Endodermal cell (in vitro differentiated cells): ENCODE measurements at places on chromosomes 7 and 10. TPM values are rescaled to one million over a fixed set of nuclear protein-coding genes. Genes with fewer than 3 reads are reported as not detected.
A peak's percentile ranks its signal among the peaks of the same experiment; 100 is the strongest.

UPK3B gene
- total RNA-seq = 1.2 and 1.7 TPM in 2 replicates

DNAJC2 gene
- total RNA-seq = 40.6 and 40.8 TPM in 2 replicates

MMP21 gene
- total RNA-seq = not detected in 2 replicates

DNA sequence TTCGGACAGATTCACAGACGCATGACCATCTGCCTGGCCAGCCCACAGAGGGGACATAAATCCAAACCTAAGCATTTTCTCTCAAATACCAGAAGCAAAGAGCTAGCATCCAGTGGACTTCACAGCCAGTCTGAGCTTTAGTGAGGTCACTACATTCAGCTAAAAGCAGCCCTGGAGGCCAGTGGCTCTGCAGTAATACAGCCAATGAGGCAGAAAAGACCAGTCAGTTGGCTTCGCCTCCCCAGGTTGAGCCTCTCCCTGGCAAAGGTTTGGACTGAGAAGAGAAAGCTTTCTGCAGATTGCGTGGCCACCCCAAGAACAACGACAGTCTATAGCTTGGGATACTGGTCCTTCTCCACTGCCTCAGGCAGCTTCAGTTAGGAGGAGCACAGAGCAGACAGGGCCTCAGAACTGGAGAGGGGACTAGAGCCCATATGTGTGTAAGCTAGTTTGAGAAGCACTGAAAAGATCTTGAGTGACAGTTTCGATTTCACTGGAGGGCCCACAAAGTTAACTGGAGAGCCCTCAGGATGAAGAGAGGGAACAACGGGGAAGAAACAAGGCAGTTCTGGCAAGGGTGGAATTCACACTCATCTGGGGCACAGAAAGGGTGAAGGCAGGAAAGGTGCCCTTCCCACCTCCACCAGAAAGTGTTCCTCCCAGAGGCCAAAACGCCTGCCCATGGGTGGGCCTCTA is 3.8 kb downstream of the WDR91 start:
- H3K4me1 ChIP-seq = no peaks in the 10 kb centered on the region
- H3K27me3 ChIP-seq = peaks cover 6% of the 10 kb centered on the region
- no peak overlapping the region for H3K27ac ChIP-seq
- no peak overlapping the region for H3K4me3 ChIP-seq
- DNase-seq = no peak

DNA sequence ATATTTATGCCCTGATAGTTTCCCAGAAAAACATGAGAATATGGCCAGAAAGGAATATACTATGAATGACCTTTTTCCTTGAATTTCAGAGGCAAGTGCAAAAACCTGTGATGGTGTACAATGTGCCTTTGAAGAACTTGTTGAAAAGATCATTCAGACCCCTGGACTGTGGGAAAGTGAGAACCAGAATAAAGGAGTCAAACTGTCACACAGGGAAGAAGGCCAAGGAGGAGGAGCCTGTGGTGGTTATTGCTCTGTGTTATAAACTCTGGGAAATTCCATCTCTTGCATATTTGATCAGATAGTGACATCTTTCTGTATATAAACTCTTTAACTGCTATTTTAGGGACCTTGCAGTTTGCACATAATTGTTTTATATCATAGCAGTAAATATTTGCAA is 33.7 kb downstream of the RAB18 start:
- H3K4me3 ChIP-seq = no peak overlapping the region
- peak overlapping the region; percentile 21 for H3K27ac ChIP-seq
- H3K36me3 ChIP-seq = peaks cover 85% of the 10 kb centered on the region

DNA sequence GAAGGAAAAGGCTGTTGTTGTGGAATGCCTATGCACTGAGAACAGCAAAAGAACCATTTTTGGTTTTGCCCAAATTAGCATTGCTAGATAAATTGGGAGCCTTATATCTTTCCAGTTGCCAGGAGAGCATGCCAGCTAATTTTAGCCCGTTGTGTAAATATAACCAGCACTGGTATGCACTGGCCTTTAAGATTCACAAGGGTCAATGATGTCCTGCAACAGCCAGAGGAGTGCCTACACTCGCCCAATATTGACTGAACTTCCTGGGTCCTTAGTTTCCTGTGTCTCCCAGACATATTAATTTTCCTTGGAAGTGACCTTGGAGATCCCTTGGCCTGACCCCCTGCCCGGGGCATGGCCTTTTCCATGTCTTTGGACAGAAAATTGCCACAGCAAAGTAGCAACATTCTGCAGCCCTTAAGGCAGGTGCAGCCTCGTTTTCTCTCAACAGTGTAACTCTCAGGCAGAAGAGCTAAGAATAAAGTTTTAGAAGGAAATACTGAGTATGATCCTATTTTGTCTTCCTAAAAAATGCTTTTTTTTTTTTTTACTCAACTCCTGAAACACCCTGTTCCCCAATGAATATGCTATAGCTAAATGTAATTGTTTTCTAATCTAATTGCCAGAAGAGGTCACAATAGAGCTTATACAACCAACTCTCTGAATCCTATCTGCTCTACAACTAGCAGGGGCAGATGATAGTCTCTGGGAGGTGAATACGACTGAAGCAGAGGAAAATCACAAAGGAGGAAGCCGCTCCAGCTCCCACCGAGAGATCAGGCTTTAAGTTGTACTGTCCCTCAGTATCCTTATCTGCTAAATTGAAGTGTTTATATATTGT is 131.9 kb upstream of the PCGF5 start:
- H3K4me1 ChIP-seq = no peaks in the 10 kb centered on the region
- no peak overlapping the region for H3K27ac ChIP-seq
- no peak overlapping the region for H3K4me3 ChIP-seq

GRCh38 chr7:17939211-17939605 is 1.1 kb downstream of the SNX13 start:
- peaks cover 5% of the 10 kb centered on the region for H3K4me1 ChIP-seq
- no peaks in the 10 kb centered on the region for H3K27me3 ChIP-seq
- no peaks in the 10 kb centered on the region for H3K36me3 ChIP-seq
- peak overlapping the region; percentile 91 for H3K4me3 ChIP-seq
- no peak for DNase-seq

GRCh38 chr10:30000802-30001571 is 58.4 kb downstream of the JCAD start:
- H3K36me3 ChIP-seq = no peaks in the 10 kb centered on the region
- H3K27ac ChIP-seq = no peak overlapping the region
- H3K27me3 ChIP-seq = no peaks in the 10 kb centered on the region
- H3K4me1 ChIP-seq = no peaks in the 10 kb centered on the region
- DNase-seq = no peak

DNA sequence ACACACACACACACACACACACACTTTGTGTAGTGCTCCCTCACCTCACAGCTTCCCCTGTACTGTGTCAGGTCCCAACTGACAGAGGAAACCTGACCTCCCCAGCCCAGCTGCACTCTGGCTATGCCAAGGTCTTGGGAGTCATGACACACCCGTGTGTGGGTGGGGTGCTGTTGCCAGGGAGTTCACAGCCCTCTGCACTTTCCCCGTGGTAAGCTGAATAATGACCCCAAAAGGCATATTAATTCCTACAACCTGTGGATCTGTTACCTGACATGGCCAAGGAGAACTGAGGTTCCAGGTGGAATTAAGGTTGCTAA is 8.9 kb upstream of the NANOS1 start:
- no peak overlapping the region for H3K27ac ChIP-seq
- H3K27me3 ChIP-seq = no peaks in the 10 kb centered on the region
- DNase-seq = no peak
- H3K4me1 ChIP-seq = peaks cover 15% of the 10 kb centered on the region
- H3K36me3 ChIP-seq = no peaks in the 10 kb centered on the region
- H3K4me3 ChIP-seq = no peak overlapping the region

- peaks cover under 1% of the 10 kb centered on the region for H3K4me1 ChIP-seq
- H3K4me3 ChIP-seq = no peak overlapping the region
- no peaks in the 10 kb centered on the region for H3K27me3 ChIP-seq
- DNase-seq = no peak
- H3K27ac ChIP-seq = no peak overlapping the region
- H3K36me3 ChIP-seq = no peaks in the 10 kb centered on the region
Measured at GRCh38 chr7:83355143-83355542, 192.5 kb upstream of the PCLO start.

- H3K4me1 ChIP-seq = no peaks in the 10 kb centered on the region
- H3K4me3 ChIP-seq = no peak overlapping the region
- DNase-seq = no peak
- no peak overlapping the region for H3K27ac ChIP-seq
Measured at GRCh38 chr7:77413861-77414424, 2.2 kb downstream of the GSAP start.
